IMR-90 (cell line): ENCODE measurements at places on chromosomes 5 and 9.
A peak's percentile ranks its signal among the peaks of the same experiment; 100 is the strongest.

DNA sequence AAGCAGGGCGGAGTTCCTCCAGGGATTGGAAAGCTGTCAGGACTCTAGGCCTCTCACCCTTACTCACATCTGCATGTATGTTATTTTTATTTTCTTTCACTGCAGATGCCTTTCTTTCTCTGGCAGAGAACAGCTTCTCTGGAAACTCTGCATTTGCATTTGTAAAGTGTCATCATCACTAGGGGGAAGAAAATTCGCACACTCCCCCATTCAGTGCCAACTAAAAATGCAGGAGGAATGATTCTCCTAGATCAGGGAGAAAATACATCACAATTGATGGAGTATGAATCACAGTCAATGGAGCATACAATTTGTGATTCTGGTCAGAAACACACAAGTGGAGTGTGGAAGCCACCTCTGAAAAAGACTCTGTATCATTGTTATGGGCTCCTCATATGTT is 351.4 kb upstream of the FTMT start:
- DNase-seq, result no peak

DNA sequence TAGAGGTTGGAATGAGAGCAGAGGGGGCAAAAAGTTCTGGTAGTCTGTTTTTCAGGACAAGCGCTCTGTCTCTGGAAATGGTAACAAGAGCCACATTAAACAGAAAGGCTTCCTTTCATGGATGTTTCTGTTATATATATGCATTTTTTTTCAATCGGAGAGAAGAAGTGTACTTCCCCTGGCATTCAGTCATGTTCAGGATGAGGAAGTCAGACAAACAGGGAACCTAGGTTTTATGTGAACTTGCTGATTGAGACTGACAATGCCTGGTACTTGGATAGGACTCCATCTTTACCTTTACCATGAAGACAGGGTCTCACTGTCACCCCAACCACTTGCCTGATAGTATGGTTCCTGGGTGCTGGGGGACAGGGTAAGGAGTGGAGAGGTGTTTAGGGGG is 30.1 kb upstream of the ZBED3 start:
- DNase-seq, result no peak

DNA sequence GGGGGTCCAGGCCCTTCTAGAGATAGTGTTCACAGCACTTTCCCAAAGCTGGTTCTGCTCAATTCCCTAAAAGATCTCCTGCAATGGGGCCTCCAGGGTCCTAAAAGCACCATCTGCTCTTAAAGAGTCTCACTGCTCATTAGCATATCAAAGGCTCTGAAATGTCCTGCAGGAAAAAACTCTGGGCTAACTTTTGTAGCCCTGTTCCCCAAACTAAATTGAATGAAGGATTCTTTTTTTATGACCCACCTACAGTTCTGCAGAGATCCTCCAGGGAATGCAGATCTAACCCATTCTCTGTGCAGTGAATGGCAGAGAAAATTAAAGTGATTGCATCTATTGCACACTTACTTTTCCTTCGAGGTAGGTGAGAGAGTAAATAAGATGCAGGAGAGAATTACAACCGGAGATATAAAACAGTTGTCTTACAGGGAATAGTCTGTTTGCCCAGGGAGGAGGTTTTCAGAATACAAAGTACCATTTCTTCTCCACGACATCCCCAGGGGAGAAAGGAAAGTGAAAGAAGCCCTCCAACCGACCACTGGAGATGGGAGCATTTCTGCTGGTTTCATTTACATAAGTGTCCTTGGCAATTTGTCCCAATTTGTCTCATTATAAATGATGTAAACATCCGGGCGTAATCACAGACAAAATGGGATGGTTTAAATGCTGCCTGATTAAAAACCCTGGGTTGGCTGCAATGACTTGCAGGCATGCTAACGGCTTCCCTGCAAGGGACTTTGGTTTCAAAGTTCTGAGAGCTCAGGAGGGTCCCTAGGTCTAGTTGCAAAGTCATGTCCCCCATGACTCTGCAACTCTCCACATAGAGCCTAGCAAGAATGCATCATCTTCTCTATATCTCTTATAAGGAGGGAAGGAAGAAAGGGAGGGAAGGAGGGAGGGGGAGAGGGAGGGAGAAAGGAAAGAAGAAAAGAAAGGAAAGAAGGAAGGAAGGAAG is 114.0 kb downstream of the KCNIP1 start:
- no peak for DNase-seq

DNA sequence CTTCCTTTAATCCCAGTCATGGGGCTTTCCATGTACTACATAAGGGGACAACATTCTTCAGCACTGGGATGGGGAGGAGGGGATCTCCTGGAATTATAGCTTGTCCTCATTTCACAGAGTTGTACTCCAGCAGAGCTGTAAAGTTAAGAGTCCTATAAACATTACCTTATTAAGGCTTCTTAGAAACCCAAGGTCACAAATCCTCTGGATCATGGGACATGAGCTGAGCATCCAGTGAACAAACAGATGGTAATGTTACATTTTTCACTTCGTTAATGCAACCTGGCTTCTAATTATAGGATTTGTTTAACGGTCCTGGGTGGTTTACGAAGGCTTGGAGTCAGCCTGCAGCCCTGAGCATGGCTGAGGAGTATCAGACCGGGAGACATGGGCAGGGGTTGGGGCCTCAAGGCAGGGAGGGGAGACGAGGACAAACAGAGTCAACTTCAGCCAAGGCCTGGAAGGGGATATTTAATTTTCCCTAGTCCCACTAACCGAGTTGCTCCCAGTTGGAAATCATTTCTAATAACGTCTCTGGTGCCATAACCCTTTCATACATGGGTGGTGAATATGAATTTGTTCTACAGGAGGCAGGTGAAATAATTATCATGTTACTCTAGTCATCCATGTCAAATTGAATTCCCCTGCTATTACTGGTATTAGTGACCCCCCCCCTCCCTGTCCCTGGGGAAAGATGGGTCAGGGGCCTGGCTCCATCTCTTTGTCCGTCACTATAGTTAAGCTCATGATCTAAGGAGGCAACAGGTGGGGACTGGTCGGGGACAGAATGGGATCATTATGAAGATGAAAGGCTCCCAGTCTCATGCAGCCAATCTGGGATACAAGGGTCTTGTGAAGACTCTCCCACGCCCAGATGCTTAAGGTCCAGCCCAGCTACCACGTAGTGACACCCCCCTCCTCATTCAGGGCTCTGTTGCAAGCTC is 10.7 kb upstream of the IL17B start:
- no peak for DNase-seq

DNA sequence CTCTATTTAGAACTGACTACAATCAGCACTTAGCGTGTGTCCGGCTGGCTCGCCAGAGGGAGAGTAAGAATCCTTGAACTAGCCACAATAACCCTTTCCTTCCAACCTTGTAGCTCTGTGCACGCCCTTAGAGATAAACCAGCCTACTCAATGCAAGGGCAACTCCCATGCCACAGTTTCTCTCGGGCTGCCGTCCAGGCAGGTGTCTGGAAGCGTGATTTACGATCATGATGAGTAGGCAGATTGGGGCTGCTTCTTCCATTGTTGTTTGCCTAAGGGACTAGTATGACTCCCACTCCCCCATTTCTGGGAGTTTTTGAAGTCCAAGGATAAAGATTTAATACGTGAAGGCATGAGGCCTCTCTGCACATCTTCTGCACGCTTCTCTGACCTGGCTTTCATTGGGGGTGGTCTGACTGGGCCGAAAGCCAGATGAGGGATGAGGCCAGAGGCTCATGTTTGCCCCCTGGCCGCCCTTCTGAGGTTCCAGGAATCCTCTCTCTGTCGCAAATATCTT is 134.0 kb upstream of the MYO10 start:
- no peak for DNase-seq

DNA sequence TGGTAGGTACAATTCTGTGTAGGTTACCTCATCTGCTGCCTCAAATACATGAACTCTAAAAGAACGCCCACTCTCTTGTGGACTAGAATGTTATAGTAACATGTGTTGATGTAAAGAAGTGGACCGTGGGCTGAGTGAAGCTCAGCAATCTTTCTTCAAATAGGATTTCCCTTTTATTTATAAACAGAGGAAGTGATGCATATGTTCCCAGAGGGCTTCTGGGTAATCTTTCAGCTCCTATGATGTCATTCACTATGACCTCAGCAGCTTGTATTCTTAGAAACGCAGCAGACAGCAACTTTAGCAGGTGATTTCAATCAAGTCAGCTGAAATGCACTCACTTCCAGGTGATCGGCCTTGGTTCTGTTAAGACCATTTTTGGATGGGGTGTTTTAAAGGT is 14.4 kb downstream of the F2RL2 start:
- DNase-seq, result peak; percentile 96

DNA sequence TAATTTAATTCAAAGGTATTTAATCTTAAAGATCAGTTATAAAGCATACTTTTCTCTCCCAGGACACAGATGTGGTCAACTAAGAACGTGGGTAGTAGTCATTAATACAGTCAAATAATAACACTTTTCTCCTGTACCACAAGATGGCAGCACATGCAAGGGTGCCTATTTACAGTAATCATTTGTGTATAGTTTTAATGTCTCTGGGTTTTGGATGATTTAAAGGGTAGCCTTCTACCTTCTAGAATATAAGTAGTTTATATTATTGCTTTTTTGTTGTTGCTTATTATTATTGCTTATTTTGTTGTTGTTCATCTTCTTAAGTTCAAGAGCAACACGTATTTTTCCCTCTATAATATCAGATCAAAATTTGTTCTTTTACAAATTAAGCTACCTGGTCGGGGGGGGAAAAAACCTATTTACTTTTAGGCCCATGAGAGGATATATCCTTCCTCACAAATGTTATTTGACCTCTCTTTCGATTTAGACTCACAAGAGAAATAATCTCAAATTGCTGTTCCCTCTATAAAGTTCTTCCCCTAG is 59.6 kb upstream of the SLC27A6 start:
- peak; percentile 58 for DNase-seq

GRCh38 chr9:87662808-87663528 is 63.0 kb upstream of the CTSL start:
- peak; percentile 44 for DNase-seq
